ENCODE measurements at places on chromosomes 16 and 17. TPM values are rescaled to one million over a fixed set of nuclear protein-coding genes. Genes with fewer than 3 reads are reported as not detected.

- H3K27ac ChIP-seq: peak overlapping the region; percentile 78
- no peaks in the 10 kb centered on the region for H3K27me3 ChIP-seq
- no peak overlapping the region for H3K4me3 ChIP-seq
- peaks cover 11% of the 10 kb centered on the region for H3K36me3 ChIP-seq
- DNase-seq: no peak
These were observed 17.3 kb upstream of the HEXD start for GRCh38 chr17:82400830-82401229.

DNA sequence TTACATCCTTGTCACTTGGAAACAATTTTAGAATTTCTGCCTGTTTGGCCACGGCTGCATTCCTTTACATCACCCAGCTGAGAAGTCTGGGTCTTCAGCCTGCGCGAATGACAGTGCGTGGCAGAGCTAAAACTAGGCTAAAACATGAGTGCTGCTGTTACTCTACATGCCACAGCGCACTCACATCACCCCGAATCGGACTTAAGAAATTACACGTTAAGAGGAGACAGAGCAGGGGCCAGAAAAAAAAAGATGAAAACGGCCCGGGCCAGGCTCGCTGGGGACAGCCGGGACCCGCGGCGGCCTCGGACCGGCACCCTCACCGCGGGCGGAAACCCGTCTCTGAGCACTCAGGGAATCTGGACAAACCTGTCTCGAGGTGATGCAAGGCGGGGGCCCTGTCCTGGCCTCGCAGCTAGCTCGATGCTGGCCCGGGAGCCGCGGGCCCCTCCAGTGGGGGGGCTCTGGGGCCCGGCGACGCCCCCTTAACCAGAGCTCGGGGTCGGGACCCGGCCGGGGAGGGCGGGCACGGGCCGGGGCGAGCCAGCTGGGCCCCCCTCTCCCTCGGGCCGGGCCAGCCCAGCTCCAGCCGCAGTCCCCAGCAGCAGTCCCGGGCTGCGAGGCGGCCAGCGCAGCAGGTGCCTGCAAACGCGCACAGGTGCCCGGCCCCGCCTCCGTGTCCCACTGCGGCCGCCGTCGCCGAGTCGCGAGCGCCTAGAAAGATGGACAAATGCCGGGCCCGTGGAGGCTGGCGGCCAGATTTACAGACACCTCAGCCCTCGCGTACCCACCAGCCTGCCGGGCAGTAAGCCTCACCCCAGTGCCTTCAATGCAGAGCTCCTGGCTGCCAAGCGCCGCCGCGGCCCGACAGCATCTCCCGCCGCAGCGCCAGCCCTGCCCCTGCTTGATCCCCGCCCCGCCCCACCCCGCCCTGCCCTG is at the start of gene AKTIP:
TSS of gene AKTIP (minus strand) at position 879 of the 939 bp plus-strand sequence. CDS start 2,950 bp downstream, outside the sequence.
- peak within 1 kb of the TSS; percentile 99 for H3K4me3 ChIP-seq
- DNase-seq: peak; percentile 67
- no peaks in the 10 kb centered on the region for H3K27me3 ChIP-seq
- peaks cover 30% of the 10 kb centered on the region for H3K4me1 ChIP-seq
- peaks cover 7% of the 10 kb centered on the region for H3K36me3 ChIP-seq
- H3K27ac ChIP-seq: peak within 1 kb of the TSS; percentile 98

Gene MAPT
- total RNA-seq: 4.2 TPM

- peaks cover 21% of the 10 kb centered on the region for H3K4me1 ChIP-seq
- H3K27ac ChIP-seq: no peak overlapping the region
- H3K27me3 ChIP-seq: peaks cover 100% of the 10 kb centered on the region
- DNase-seq: no peak
- H3K36me3 ChIP-seq: peaks cover 2% of the 10 kb centered on the region
These were observed 3.4 kb downstream of the TRADD start for GRCh38 chr16:67156143-67156844.

Gene CRISPLD2
- total RNA-seq: 9.4 TPM

- DNase-seq: no peak
- no peak within 1 kb of the TSS for H3K27ac ChIP-seq
- H3K4me1 ChIP-seq: no peaks in the 10 kb centered on the region
- H3K27me3 ChIP-seq: no peaks in the 10 kb centered on the region
These were observed at the start of gene CD300LF for GRCh38 chr17:74712756-74713155. TSS of gene CD300LF (minus strand) at chr17:74712923. CDS start at chr17:74712866, 57 bp downstream.

- peaks cover 4% of the 10 kb centered on the region for H3K27me3 ChIP-seq
- DNase-seq: no peak
- H3K4me1 ChIP-seq: peaks cover 16% of the 10 kb centered on the region
- H3K27ac ChIP-seq: no peak overlapping the region
These were observed 1.6 kb downstream of the CPPED1 start for GRCh38 chr16:12802048-12802447.

DNA sequence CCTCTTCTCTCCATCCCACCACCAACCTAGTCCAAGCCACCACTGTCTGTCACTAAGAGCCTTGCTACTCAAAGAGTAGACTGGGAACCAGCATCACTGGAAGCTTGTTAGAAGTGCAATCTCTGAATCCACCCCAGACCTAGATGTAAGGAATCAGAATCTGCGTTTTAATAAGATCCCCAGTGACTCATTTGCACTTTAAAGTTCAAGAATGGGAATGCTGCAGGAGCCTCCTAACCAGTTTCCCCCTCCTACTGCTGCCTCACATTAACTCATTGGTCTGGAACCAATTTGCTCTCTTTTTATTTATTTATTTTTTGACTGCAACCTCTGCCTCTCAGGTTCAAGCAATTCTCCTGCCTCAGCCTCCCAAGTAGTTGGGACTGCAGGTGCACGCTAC is 19.8 kb upstream of the LYRM9 start:
- no peak overlapping the region for H3K27ac ChIP-seq
- H3K27me3 ChIP-seq: peaks cover 100% of the 10 kb centered on the region
- H3K4me1 ChIP-seq: peaks cover 14% of the 10 kb centered on the region
- no peak for DNase-seq
- H3K36me3 ChIP-seq: no peaks in the 10 kb centered on the region

Gene CNTNAP1
- 12.7 TPM for total RNA-seq

Gene HOXB7
- total RNA-seq: 0.14 TPM

GRCh38 chr16:22296225-22297113 is 740 bp upstream of the POLR3E start:
- peaks cover 34% of the 10 kb centered on the region for H3K4me1 ChIP-seq
- H3K27ac ChIP-seq: no peak overlapping the region
- no peaks in the 10 kb centered on the region for H3K27me3 ChIP-seq

Gene CSF3
- total RNA-seq: not detected

GRCh38 chr17:33493566-33493965 is 200.5 kb upstream of the ASIC2 start:
- H3K27ac ChIP-seq: no peak overlapping the region
- no peaks in the 10 kb centered on the region for H3K4me1 ChIP-seq
- no peak overlapping the region for H3K4me3 ChIP-seq
- no peaks in the 10 kb centered on the region for H3K36me3 ChIP-seq

DNA sequence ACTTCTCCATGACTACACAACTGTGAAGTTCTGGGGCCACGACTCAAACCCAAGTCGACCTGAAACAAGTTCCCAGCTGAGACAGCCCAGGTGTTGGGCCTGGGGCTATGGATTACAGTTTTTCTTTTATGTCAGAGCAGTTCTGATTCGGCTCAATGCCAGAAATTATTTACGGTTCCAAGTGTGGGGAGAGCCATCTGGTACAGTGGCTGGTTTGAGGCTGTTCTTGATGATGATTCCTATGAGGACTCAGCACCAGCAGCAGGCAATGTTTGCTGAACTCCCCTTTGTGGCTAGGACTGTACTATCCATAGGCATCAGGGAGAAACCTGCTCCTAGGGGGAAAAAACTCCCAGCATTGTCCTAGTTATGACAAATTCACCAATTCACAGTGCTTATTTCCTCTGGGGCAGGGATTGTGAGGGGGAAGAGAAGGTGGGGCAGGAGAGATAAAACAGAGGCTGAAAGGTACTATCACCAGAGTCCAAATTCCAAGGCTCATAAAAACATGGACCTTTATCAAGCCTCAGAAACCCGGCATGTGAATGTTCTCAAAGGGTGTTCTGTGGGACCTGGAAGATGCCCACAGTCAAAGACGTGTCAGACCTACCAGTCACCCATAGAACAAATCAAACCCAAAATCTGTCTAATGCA is 18.2 kb upstream of the CMTM4 start:
- H3K4me1 ChIP-seq: no peaks in the 10 kb centered on the region
- DNase-seq: no peak
- peak overlapping the region; percentile 49 for H3K27ac ChIP-seq
- H3K27me3 ChIP-seq: no peaks in the 10 kb centered on the region
- peaks cover 10% of the 10 kb centered on the region for H3K36me3 ChIP-seq
- H3K4me3 ChIP-seq: no peak overlapping the region

- no peak overlapping the region for H3K27ac ChIP-seq
- no peak overlapping the region for H3K4me3 ChIP-seq
- no peaks in the 10 kb centered on the region for H3K36me3 ChIP-seq
- no peaks in the 10 kb centered on the region for H3K4me1 ChIP-seq
These were observed 665.9 kb upstream of the SALL1 start for GRCh38 chr16:51816929-51817328.

Gene GUCY2D
- total RNA-seq: 1.1 TPM

- H3K4me1 ChIP-seq: peaks cover 38% of the 10 kb centered on the region
- no peak overlapping the region for H3K27ac ChIP-seq
- peaks cover 30% of the 10 kb centered on the region for H3K36me3 ChIP-seq
- H3K4me3 ChIP-seq: no peak overlapping the region
- no peak for DNase-seq
- H3K27me3 ChIP-seq: no peaks in the 10 kb centered on the region
These were observed 1.7 kb upstream of the DVL2 start for GRCh38 chr17:7235693-7236665.

DNA sequence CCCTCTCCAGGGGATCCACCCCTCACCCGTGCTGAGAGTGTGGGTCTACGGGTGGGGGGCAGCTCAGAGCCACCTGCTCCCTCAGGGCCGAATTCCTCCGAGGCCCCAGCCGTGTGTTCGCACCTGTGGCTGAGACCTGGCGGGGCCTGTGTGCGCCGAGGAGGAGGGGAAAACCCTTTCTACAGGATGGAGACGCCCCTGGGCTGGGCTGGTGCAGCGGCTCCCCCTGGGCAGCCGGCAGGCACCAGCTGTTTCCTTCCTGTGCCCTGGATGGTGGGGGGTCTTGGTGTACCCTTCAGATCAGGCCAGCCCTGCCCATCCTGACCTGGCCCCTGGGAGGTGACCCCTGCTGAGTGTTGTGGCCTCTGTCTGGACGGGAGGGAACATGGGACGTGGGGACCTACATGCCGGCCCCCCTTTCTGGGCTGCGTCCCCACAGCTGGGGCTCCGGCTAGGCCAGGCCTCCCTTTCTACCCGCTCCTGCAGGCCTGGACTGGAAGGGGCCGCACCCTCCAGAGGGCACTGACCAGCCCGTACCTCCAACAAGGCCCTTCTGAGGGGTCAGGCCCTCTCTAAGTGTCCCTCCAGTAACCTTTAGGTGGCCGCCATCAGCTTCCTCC is 28.3 kb upstream of the PABPN1L start:
- peaks cover 2% of the 10 kb centered on the region for H3K27me3 ChIP-seq
- no peak overlapping the region for H3K27ac ChIP-seq
- no peaks in the 10 kb centered on the region for H3K4me1 ChIP-seq
- DNase-seq: no peak
- H3K36me3 ChIP-seq: no peaks in the 10 kb centered on the region

Gene ADGRG1
- total RNA-seq: 1.7 TPM

DNA sequence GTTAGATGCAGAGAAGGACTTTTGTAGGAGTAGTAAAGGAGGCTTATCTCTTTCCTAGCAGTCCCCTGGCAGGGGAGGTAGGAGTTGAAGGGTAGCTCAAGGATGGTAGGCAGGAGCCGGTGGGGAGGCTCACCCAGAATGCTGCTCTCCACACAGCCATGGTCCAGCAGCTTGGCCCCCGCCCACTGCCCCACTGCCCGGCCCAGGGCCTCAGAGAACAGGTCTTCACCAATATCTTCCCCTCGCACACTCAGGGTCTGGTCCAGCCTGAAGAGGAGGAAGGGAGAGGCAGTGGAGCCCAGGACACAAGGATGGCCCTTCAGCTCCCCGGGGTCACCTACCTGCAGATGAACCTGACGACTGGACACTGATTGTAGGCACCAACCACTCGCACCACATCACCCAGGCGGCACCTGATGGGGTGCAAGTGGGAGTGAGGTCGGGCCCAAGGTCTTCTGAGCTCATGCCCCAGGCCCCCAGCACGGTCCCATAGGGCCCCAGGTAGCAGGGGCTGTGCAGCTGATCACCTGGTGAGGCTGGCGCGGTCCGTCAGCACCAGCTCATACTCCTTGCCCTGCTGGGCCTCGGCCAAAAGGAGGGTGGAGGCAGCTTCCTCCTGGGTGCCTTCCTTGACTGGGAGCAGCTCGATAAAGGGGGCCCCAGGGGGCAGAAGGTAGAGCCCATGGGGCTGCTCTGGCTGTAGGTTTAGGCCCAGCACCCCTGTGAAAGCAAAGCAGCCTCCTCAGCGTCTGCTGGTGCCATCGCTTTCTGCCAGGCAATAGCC is 3.6 kb downstream of the GHDC start:
- no peaks in the 10 kb centered on the region for H3K36me3 ChIP-seq
- DNase-seq: no peak
- H3K4me1 ChIP-seq: peaks cover 18% of the 10 kb centered on the region
- no peak overlapping the region for H3K4me3 ChIP-seq
- peaks cover 14% of the 10 kb centered on the region for H3K27me3 ChIP-seq

- no peak for DNase-seq
- no peak overlapping the region for H3K4me3 ChIP-seq
- H3K27me3 ChIP-seq: peaks cover 82% of the 10 kb centered on the region
- no peaks in the 10 kb centered on the region for H3K36me3 ChIP-seq
- no peak overlapping the region for H3K27ac ChIP-seq
- peaks cover 10% of the 10 kb centered on the region for H3K4me1 ChIP-seq
These were observed 3.3 kb upstream of the CA7 start for GRCh38 chr16:66840883-66841282.

GRCh38 chr17:10992106-10992880 is 154.4 kb upstream of the PIRT start:
- DNase-seq: no peak
- peaks cover 4% of the 10 kb centered on the region for H3K27me3 ChIP-seq
- no peak overlapping the region for H3K27ac ChIP-seq
- H3K4me1 ChIP-seq: peaks cover 7% of the 10 kb centered on the region
- H3K4me3 ChIP-seq: no peak overlapping the region

Gene NUBP2
- 89.2 TPM for total RNA-seq

- H3K36me3 ChIP-seq: no peaks in the 10 kb centered on the region
- H3K27me3 ChIP-seq: no peaks in the 10 kb centered on the region
- 0 out of 2 replicates have a peak, but pooled peaks cover 3% of the 10 kb centered on the region for H3K4me1 ChIP-seq
- no peak overlapping the region for H3K27ac ChIP-seq
- DNase-seq: no peak
These were observed 4.9 kb downstream of the CAPNS2 start for GRCh38 chr16:55571191-55571897.

Gene EFNB3
- total RNA-seq: 14.5 TPM

Gene HBA2
- total RNA-seq: 2.4 TPM

GRCh38 chr16:85515830-85516397 is 97.2 kb upstream of the GSE1 start:
- H3K4me3 ChIP-seq: no peak overlapping the region
- no peak for DNase-seq
- H3K27ac ChIP-seq: no peak overlapping the region
- H3K36me3 ChIP-seq: 0 out of 2 replicates have a peak, but pooled peaks cover 3% of the 10 kb centered on the region
- no peaks in the 10 kb centered on the region for H3K27me3 ChIP-seq
- peaks cover 26% of the 10 kb centered on the region for H3K4me1 ChIP-seq

DNA sequence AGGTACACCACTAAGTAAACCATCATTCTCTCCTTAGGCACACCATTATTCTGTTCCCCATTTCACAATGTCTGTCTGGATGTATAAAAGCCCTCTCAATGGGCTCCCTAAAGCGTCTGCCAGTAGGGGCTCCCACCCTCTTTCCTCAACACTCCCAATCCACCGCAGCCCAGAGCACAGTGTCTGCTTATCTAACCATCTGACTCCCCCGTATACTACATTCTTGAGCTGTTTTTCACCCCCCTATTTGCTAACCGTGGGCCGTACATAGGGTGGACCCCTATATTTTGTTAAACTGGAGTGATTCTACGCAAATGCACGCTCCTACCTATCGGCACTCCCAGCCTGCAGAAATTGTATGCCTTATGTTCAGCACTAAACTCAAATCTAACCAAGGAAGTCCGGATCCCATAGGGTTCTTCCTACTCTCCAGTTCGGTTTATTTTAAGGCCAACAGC is 685 bp upstream of the PSMD3 start:
- peaks cover 14% of the 10 kb centered on the region for H3K36me3 ChIP-seq
- no peaks in the 10 kb centered on the region for H3K27me3 ChIP-seq
- peak overlapping the region; percentile 89 for H3K4me3 ChIP-seq
- peak overlapping the region; percentile 97 for H3K27ac ChIP-seq
- peak; percentile 31 for DNase-seq
